ENCODE measurements at places on chromosomes 2 and 18. TPM values are rescaled to one million over a fixed set of nuclear protein-coding genes. Genes with fewer than 3 reads are reported as not detected.
A peak's percentile ranks its signal among the peaks of the same experiment; 100 is the strongest.

DNA sequence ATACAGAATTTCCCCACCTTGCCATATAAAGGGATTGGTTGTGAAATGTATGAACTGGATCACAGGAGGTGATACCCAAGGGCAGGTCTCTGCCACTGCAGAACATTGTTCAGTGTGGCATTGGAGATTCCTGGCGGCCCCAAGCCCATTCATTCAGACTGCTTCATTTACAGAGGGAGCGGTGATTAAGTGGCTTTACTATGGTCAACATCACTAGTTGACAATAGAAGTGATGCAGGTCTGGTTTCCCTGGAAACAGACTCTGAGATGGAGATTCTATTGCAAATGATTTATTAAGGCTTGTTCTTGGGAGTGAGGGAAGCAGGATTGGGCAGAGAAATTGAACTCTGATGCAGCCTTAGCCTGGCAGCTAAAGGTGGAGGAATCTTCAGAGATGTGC lies 62.4 kb downstream of the ZDBF2 start:
- no peak for DNase-seq

TUBB8B gene
- 0.14 TPM for total RNA-seq

POMC gene
- total RNA-seq, result 2.8 TPM

GRCh38 chr2:22904126-22904684 lies 480.8 kb upstream of the KLHL29 start:
- no peak for DNase-seq

DNA sequence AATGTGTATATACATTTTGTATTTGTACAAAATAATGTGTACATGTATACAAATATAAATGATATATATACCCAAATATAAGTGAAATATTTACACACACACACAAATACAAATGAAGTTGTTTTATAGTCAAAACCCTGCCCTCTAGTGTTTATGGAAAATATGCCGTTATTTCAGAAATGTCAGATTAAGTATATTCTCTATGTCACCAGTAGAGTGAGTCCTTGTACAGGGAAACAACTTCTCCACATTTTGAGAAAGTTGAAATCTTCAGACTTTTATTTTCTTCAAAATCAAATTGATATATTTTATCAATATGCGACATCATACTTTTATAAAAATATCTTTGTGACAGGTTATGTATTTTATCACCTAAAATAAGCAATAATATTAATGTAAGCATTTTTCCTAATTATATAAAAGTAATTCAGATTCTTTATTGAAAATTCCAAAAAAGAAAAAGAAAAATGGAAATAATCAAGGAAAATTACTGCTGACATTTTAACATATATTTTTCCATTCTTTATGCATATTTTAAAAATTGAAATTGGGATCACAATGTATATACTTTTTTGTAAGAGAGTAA lies 22.4 kb downstream of the ARL6IP6 start:
- peak; percentile 74 for DNase-seq

DNA sequence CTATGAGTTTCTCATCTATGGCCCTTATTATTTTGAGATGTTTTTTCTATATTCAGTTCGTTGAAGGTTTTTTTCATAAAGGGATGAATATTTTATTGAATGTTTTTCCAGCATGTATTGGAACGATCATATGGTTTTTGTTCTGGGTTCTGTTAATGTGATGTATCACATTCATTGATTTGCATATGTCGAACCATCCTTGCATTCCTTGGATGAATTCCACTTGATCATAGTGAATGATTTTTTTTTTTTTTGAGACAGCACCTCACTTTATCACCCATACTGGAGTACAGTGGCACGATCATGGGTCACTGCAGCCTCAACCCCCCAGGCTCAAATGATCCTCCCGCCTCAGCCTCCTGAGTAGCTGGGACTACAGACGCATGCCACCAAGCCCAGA lies 5.5 kb upstream of the NEMP2 start:
- peak; percentile 26 for DNase-seq
